ENCODE measurements at places on chromosomes 13 and 19.

- no peak for DNase-seq
Measured at GRCh38 chr13:97403893-97404750, 29.8 kb upstream of the RAP2A start.

DNA sequence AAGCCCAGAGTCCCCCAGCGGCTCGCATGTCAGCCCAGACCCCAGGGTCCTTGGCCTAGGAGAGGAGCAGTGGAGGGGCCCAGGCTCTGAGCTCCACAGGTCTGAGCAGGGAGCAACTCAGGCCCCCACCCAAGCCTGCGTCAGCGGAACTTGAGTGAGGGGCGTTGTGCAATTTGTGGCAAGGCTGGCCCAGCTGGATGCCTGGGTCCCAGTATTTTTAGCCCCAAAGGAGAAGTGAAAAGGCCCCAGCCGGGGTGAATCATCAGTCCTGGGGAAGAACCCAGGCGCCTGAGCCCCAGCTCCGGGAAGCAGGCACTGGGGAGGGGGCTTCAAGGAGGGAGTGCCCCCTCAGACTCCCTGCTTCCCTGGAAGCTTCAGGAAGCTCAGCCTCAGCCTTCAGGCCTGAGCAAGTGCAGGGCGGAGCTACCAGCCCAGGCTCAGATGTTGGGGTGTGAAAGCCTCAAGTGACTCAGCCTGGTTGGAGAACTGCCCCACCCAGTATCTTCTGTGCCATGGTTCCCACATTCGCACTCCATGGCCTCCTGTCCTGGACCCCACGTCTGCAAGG lies 7.2 kb downstream of the MED29 start:
- peak; percentile 70 for DNase-seq

DNA sequence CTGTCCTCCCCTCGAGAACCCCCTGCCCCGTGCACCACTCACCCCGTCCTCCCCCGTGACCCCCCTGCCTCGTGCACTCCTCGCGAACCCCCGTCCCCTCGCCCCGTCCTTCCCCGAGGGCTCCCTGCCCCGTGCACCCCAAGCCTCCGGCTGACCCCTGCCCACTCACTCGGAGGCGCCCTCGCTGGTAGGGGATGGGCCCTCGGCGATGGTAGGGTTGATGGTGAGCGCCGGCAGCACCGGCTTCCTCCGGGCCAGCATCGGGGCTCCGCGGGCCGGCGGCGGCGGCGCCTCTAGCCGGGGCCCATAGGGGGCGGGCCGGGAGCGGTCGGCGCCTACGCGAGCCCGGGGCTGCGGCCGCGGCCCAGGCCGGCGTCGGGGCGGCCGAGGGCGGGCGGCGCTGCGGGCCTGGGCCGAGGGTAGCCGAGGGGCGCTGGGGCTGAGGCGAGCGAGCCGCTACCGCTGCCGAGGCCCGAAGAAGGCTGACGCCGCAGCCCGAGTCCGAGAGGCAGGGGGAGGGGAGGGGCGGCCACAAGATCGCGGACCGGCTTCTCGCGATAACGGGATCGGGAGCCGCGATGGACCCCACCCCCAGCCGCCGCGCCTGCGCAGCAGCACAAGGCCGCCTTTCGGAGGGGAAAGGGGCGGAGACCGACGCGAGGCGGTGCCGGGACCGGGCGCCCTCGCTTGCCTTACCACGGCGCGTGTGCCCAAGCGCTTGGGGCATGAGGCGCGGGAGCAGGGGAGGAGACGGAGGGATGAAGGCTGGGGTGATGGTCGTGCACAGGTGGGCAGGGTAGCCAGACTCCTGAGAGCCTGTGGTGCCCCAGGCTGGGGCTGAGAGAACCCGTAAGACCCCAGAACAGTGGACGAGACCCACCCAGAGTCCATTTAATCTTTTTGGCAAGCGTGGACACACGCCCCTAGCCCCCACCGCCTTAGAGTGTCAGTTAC lies at the start of gene MAP2K2:
TSS of gene MAP2K2 (minus strand) at position 508 of the 954 bp plus-strand sequence. CDS start at position 261, 247 bp downstream.
- peak; percentile 91 for DNase-seq

DNA sequence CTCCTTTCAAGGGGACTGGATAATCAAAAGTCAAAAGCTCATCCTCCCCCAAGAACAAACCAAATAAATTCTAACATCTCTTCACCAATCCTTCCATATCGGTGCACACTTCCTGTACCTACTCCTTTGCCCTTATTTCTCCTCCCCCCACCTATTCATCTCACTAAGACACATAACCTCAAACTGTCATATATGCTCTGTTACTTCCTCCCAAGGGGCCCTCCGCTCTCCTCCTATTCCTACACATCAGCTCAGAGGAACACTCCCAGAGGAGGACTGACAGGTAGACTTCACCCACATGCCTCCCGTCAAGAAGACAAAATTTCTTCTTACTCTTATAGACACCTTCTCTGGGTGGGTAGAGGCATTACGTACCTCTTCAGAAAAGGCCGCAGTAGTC lies 48.1 kb downstream of the ZNF93 start:
- no peak for DNase-seq

- DNase-seq: no peak
Measured at GRCh38 chr13:79404361-79404760, 1.7 kb downstream of the RBM26 start.

GRCh38 chr19:11091703-11092153 lies 2.5 kb downstream of the LDLR start:
- DNase-seq: no peak

GRCh38 chr13:30829833-30830637 lies 76.0 kb upstream of the MEDAG start:
- no peak for DNase-seq

- DNase-seq: no peak
Measured at GRCh38 chr13:37905736-37906135, 36.2 kb upstream of the TRPC4 start.

DNA sequence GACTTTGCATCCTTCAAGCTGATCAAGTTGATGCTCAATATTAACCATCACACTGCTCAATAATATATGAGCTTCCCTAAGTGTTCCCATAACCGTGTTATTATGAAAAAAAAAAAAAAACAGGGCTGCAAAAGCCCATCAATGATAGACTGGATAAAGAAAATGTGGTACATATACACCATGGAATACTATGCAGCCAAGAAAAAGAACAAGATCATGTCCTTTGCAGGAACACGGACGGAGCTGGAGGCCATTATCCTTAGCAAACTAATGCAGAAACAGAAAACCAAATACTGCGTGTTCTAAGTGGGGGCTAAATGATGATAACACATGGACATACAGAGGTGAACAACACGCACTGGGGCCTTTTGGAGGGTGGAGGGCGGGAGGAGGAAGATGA lies 58.3 kb downstream of the CACNA1A start:
- DNase-seq: no peak

- DNase-seq: peak; percentile 11
Measured at GRCh38 chr13:99601535-99601934, 100.3 kb downstream of the TM9SF2 start.

DNA sequence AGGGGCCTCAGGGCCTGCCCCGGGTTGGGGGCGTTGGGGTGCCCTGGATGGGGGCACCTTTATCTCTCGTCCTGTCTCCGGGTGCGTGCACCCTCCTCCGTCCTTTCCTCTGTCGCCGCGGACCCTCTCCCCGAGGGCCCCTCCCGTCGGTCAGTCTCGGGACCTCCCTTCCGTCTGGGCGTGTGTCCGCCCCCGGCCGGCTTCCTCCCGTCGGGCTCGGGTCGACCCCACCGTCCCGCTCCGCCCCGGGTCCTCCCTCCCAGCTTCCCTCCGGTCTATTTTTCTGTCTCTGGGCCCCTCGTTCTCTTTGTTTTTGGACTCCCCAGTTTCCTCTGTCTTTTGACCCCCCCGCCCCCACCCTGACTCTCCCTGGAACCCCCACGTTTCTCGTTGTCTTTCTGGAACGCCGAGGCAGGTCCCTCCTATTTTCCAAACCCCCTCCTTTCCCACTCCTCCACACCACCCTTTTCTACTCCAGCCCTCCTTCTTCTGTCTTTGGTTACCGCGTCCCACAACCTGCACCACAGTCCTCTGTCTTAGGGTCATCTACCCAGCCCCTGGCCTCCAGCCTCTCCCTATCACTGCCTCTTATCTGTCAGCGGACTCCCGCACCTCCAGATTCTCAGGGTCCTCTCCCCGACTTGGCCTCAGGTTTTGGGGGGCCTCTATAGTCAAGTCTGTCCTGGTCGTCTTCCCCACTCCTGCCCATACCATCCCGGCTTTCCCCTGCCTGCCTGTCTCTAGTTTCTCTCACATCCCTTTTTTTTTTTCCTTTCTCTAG lies 757 bp downstream of the EGLN2 start:
- no peak for DNase-seq

DNA sequence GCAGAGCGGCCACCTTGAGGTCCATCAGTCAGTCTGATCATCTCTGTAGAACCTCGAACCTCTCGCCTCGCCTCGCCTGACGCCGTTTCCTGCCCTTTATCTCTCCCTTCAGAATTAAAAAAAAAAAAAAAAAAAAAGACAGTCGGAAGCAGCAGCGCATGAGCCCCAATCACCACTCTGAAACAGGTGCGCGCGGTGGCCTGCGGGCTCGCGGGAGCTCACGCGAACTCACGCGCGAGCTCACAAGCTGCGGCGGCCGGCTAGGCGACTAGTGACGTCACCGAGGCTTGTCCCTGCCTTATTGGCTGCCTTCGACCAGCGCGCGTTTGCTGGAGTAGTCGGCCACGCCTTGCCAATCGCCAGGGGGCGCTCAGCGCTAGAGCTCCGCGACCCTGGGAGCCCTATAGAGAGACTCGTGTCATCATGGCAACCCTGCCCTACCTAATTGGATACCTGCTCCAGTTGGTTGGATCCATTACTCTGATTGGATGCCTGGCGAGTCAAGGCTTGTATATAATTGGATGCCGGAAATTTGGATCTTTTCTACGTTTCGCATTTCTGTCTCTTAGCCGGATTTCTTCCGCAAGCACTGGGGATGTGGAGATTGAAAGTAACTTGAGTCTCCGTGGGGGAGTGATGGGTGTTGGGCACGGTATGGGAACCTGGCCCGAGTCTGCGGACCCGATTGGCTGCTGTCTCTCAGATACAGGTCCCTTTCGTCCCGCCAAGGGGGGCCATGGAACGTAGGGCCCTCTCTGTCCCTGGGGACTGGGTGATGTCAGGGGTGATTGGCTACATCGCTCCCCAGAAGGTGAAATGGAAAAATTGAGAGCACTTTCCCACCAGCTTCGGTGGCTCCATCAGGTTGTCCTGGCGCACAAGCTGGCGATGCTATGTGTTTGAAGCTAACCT lies 31.6 kb downstream of the SYT3 start:
- peak; percentile 91 for DNase-seq

DNA sequence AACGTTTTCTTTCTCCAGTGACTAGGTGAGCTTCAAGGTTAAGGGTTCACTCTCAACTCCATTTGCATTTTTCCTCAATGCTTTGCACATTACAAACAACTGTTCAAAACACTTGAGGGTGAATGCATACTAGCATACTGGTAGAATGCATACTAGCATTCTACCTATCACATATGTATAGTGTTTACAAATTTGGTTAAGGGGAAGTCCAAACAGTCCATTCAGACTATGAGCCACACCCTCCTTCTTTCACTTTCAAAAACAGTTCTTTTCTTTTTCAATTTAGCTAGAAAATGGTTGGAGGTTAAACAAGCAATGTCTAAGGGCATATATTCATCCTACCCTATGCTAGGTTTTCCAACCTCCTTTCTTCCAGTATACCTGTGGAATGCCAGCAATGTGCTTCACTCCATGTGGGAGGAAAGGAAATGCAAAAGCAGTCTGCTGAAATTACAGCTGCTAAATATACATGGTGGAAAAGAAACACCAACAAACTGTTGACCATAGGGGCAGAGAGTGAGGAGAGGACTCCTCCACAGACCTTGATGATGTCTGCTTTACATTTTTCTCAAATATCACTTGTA lies 102.6 kb downstream of the DOCK9 start:
- no peak for DNase-seq

- no peak for DNase-seq
Measured at GRCh38 chr19:7701049-7701653, 780 bp downstream of the FCER2 start.

GRCh38 chr13:41354416-41354815 lies 43.3 kb downstream of the NAA16 start:
- DNase-seq: no peak

- no peak for DNase-seq
Measured at GRCh38 chr19:56155124-56155687, 14.1 kb downstream of the ZNF444 start.

GRCh38 chr19:56312787-56313657 lies 1.6 kb downstream of the ZSCAN5A start:
- no peak for DNase-seq

DNA sequence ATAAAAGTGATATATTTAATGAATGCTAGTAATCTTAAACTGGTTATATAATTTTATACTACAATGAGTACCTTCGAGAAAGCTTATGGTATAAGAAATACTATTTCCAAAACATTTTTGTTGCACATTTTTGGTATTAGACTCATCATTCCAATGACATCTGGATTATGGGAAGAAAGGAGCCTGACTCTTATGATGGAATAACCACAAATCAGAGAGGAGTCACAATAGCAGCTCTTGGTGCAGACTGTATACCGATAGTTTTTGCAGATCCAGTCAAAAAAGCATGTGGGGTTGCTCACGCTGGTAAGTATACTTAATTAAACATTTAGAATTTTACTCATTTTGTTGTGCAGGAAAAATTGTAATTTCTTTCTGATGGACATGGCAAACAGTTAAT lies 3.9 kb downstream of the LACC1 start:
- DNase-seq: no peak

- DNase-seq: no peak
Measured at GRCh38 chr13:79470666-79471065, 10.3 kb upstream of the NDFIP2 start.

- DNase-seq: no peak
Measured at GRCh38 chr13:48624858-48625257, 28.9 kb upstream of the CYSLTR2 start.

GRCh38 chr19:18593367-18594095 lies 4.9 kb downstream of the REX1BD start:
- DNase-seq: no peak

- DNase-seq: no peak
Measured at GRCh38 chr13:106462710-106463109, 72.8 kb downstream of the EFNB2 start.

DNA sequence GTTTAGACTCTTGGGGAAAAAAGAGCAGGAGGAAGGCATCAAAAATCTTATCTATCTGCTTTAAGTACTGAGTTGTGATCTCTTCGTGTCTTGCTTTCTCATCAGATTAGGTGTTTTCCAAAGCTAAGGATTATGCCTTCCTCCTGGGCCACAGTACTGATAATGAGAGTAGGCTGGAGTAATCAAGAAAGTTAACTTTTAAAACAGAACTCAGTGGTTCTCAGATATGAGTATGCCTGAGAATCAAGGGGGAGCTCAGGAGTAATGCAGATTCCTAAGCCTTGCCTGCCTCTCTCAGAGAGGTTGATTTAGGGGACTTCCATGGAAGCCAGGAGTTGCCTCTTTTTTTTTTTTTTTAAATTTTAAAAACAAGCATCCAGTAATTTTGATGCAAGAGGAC lies 23.5 kb downstream of the CDADC1 start:
- DNase-seq: no peak

- no peak for DNase-seq
Measured at GRCh38 chr13:25541434-25542123, 169.8 kb downstream of the ATP8A2 start.

All from stimulated activated naive B cell treated with anti-CD40 and anti-IgM and Interleukin-4, amounts not matched to agents 10 μg/mL and 1 μg/mL and 100 μg/mL, for 72 hours (primary cell).